CD4-positive, alpha-beta T cell (primary cell): ENCODE measurements at places on chromosomes 11 and 22.

DNA sequence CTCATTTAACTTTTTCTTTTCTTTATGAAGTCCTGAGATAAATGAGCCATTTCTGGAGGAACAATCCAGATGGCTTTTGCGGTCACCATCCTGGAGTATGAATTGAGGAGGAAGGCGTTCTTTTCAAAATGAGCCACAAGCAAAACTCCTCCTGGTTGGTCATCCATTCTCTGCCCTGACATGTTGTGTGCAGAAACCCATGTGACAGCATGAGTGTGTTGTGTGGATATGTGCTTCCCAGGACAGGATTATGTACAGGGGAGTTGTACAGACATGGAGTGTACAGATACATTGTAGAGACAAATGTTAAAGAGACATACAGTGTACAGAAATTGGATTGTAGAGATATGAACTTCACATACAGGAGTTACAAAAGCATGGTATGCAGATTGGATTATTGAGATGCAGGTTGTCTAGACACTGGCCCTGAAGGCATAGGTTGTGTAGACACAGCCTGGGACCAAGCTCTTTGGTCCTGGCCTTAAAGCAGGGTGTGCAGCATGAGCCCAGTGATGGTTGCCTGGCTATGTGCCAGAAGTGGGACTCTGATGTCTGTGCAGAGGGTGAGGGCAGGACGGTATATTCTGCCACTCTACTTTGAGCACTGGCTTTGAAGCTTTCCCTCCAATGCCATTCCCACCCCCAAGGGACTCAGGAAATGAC lies 178.5 kb upstream of the ZBED5 start:
- no peak for DNase-seq

GRCh38 chr11:95359756-95360155 lies 128.8 kb upstream of the SESN3 start:
- no peak for DNase-seq

DNA sequence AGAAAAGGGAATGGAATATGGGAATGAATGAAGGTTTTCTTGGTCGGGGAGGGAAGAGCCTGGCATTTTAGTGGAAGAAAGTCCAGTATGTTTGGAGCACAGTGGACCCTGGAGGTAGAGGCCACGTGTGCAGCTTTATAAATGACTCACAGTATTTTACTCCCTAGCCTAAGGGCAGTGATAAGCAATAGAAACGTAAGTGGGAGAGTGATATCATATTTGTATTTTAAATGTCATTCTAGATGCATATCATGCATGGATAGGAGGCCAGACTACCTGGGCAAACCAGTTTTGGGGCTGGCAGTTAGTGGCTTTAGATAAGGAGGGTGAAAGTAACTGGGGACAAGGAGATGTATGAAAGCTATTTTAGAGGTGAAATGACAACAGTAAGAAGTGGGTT lies 174.1 kb downstream of the ARHGAP42 start:
- no peak for DNase-seq

DNA sequence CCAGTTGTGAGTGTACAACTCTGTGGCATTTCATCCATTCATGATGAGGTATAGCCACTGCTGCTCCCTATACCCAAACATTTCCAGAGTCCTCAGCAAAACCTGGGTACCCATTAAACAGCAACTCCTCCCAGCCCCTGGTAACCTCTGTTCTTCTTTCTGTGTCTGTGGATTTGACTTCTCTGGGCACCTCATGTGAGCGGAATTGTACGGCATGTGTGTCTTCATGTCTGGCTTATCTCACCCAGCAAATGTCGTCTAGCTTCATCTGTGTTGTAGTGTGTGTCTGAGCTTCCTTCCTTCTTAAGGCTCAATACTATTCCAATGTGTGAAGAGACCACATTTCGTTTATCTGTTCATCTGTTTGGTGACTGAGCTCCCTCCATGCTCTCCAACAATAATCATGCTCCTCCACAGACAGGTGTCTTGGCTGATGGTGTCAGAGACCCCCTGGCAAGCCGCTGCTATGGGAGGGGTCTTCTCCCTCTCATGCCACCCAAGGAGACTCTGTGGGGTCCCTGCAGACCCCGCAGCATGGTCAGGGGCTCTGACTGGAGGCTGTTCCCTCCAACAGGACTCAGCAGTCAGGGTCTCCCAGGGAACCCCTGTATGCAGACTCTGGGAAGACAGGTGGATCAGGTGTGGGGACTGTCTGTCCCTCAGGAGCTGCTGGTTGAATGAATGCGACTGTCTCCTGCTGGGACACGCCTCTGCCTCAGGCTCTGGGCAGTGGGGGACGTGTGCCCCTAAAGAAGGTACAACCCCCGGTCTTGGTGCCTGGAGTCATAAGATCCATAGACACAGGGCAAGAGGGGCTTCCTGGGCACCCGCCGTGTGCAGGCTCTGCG lies 52.7 kb downstream of the SMIM38 start:
- DNase-seq: no peak

GRCh38 chr22:29606320-29606719 lies 2.9 kb downstream of the NF2 start:
- no peak for DNase-seq

- peak; percentile 24 for DNase-seq
Observed at GRCh38 chr22:49540913-49541692, 286.6 kb downstream of the BRD1 start.
